ENCODE measurements at places on chromosomes 6 and 20.

- DNase-seq = no peak
Observed at GRCh38 chr6:139534472-139535115, 160.1 kb upstream of the CITED2 start.

DNA sequence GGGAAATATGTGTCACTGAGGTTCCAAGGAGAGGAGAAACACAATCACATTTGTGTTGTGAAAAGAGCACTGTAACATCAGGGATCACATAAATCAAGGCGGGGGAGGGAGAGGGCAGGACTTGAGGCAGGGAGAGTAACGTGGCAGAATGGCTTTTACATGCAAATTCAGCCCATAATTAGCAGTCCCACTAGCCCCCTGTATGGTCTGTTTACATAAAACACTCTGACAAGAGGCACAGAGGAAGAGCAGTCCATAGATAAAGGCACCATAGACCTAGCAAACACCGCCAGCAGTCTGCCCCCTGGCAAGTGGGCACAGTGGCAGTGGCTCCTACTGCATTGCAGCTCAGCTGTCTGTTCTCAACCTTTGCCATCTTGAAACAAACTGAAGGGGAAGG, 82.7 kb downstream of the LYRM2 start:
- no peak for DNase-seq

DNA sequence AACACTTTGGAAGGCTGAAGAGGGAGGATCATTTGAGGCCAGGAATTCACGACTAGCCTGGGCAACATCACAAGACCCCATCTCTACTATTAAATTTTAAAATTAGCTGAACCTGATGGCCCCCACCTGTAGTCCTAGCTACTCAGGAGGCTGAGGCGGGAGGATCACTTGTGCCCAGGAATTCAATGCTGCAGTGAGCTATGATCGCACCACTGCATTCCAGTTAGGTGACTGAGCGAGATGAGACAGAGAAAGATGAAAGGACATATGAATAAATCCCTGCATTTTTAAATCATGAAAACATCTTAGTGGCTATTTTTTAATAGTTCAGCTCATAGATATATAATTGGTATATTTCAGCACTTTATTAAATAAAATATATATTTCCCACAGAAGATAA, 93.8 kb downstream of the GPR63 start:
- no peak for DNase-seq

DNA sequence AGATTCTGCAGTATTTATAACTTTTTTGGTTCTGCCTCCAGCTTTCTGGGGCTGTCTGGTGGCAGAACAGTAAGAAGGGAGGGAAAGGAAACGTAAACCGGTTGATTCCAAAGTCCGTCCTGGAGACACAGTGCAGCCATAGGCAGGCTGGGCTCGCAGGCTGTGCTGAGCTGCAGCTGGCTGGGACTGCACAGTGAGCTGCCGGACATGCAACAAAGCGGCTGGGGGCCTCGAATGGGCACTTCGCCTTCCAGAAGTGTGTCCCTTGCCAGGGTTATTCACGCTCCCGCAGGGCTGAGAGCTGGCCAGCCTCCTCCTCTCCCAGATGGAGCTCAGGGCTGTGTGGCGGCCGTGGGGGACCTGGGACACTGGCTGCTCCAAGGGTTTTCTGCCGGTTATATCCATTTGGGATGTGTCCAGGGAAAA, 78.1 kb upstream of the CD93 start:
- DNase-seq = no peak

DNA sequence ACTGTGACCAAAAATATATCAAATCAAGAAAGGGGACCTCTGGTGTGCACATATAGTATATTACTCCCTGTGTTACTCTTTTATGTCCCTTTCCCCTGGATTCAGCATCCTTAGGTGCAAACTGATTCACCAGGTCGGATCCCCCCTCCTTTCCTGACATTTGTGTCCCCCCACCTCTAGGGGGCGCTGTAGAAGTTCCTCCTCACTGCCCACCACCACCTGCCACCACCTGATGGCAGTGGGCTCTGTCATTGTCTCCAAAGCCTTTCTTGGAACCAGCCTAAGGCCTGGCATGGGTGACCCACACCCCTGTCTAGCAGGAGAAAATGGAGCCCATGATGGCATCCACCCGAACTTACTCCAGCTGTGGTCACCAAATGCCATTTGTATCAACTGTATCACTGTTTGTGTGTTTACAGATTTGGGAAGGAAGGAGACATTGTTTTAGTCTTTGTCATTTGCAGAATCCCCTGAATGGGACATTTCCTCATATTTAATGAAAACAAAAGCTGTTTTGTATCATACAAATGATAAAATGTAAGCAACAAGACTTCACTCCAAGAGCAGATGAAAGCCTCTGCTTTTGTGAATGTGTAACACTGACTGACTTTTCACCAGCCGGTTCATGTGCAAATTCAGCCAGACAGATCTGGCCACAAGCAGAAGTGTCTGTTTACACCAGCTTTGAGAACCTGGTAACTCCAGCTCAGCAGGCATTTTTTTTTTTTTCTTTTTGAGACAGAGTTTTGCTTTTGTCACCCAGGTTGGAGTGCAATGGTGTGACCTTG, 66.2 kb downstream of the ARMC2 start:
- DNase-seq = peak; percentile 7

All from nephron progenitor cell (in vitro differentiated cells).